ENCODE measurements at places on chromosomes 11 and 22.
A peak's percentile ranks its signal among the peaks of the same experiment; 100 is the strongest.

DNA sequence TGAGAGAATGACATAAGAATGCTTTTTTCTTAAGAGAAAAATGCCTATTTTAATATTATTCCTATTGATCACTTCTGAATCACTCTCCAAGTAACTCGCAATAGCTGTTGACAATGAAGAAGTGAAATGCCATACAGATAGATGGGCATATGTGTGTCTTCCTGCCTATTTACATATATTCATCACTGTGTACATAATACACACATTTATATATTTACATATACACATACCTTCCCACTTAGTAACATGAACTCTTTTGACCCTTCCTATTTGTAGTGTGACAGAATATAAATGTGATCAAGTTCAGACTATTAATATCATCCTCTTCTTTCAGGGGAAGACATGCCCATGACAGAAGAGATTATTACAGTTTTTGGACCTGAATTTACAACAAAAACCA, 756.7 kb downstream of the DLG2 start:
- no peak for DNase-seq

GRCh38 chr11:35106595-35106994, 32.4 kb upstream of the CD44 start:
- DNase-seq: no peak

DNA sequence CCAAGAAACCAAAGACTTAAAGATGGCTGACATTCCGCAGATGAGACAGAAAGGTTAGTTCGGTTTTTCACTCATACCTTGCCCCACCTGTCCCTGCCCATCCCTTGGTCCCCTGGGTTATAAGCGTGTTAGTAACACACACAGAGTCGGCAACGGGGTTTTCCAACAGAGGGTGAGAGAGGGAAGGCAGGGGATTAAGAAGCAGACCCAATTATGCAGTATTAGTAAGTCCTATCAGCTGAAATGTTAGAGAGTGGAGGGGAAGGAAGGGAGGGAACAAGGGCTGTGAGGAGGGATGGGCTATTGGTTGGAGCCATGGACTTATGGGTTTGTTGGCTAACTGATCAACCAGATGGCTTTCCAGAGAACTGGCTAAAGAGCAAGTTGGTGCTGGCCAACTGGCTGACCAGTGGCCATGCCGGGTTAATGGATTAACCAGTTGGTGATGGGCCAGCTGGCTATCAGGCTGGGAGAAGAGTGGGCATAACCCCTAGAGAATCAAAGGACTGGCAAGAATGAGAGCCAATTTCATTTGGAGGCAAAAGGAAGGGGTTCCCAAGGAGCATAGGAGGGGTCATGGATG, 45.5 kb downstream of the NRXN2 start:
- DNase-seq: no peak

GRCh38 chr22:20437613-20438426, at the start of gene SCARF2:
Gene SCARF2 (minus strand): TSS chr22:20437825. CDS start chr22:20437754, 71 bp downstream.
- DNase-seq: no peak

GRCh38 chr11:69233744-69234570, 60.0 kb upstream of the MYEOV start:
- no peak for DNase-seq

- DNase-seq: peak; percentile 33
Measured at GRCh38 chr11:100830978-100831732, 144.1 kb downstream of the ARHGAP42 start.

DNA sequence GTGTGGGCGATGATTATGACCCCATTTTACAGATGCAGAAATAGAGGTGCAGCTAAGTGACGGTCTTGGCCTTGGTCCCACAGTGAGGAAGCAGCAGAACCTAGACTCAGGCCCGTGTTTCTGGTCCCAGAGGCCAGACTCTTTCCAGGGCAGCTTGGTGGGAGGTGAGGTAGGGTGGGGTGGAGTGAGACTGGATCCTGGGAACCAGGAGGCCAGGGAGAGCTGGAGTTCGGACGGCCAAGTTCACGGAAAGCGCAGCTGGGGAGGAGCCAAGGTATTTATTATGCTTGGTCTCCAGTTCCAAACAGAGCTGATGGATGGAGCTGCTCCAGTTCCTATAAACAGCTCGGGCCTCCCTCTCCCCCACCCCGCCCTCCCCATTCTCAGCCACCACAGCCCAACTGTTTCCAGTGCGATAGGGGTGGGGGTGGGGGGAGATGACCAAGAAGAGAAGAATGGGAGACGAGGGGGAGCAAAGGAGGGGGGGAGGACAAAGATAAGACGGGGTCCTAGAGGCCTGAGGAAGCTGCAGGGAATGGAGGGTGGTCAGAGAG, 16.2 kb downstream of the LRRC32 start:
- DNase-seq: no peak

Measured in RCC 7860 (cell line).